Activated CD4-positive, alpha-beta T cell treated with anti-CD3 and anti-CD28 coated beads, Interleukin-2, amount 10 ng/mL, durations not matched to agents 24 days and 14 days (primary cell): ENCODE measurements at places on chromosomes 7 and 10.

- H3K27ac ChIP-seq: no peak overlapping the region
- H3K4me3 ChIP-seq: no peak overlapping the region
- DNase-seq: no peak
- no peaks in the 10 kb centered on the region for H3K27me3 ChIP-seq
- H3K36me3 ChIP-seq: no peaks in the 10 kb centered on the region
These were observed 65.5 kb downstream of the CUX1 start for GRCh38 chr7:101882595-101883564.

GRCh38 chr7:70303780-70304179, 705.5 kb downstream of the AUTS2 start:
- no peaks in the 10 kb centered on the region for H3K27me3 ChIP-seq
- no peaks in the 10 kb centered on the region for H3K36me3 ChIP-seq
- no peak overlapping the region for H3K27ac ChIP-seq
- no peak overlapping the region for H3K4me3 ChIP-seq
- no peak for DNase-seq
- H3K4me1 ChIP-seq: peaks cover 9% of the 10 kb centered on the region

DNA sequence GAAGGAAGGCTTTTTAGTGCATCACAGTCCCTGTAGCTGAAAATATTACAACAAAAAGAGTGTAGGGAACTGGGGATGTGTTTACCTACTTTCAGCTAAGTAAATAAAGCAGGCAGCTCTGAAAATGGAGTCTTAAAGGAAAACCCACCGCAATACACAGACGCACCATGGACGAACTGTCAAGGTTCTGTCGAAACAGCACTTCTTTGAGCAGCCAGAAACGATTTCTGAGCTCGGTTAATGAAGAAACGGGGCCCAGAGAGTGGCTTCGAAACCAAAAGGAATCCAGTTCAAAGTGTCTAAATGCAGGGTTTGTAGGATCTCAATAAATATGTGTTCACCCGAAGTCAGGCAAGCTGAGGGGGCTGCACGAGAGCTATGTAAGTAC, 275.4 kb upstream of the NEBL start:
- DNase-seq: no peak
- peaks cover 3% of the 10 kb centered on the region for H3K4me1 ChIP-seq

- no peaks in the 10 kb centered on the region for H3K27me3 ChIP-seq
- H3K4me1 ChIP-seq: peaks cover 9% of the 10 kb centered on the region
- H3K36me3 ChIP-seq: peaks cover 19% of the 10 kb centered on the region
- H3K27ac ChIP-seq: no peak overlapping the region
These were observed 15.6 kb downstream of the ASB13 start for GRCh38 chr10:5650664-5651387.

GRCh38 chr10:46234431-46235060, 52.3 kb upstream of the ANTXRL start:
- H3K4me1 ChIP-seq: peaks cover 2% of the 10 kb centered on the region
- no peak for DNase-seq
- H3K4me3 ChIP-seq: no peak overlapping the region
- no peak overlapping the region for H3K27ac ChIP-seq
- no peaks in the 10 kb centered on the region for H3K27me3 ChIP-seq

GRCh38 chr10:22823109-22823508, 104.7 kb upstream of the ARMC3 start:
- H3K4me1 ChIP-seq: no peaks in the 10 kb centered on the region
- H3K27me3 ChIP-seq: peaks cover 13% of the 10 kb centered on the region
- no peak overlapping the region for H3K27ac ChIP-seq
- no peak overlapping the region for H3K4me3 ChIP-seq
- H3K36me3 ChIP-seq: no peaks in the 10 kb centered on the region
- DNase-seq: no peak

- H3K27me3 ChIP-seq: no peaks in the 10 kb centered on the region
- no peaks in the 10 kb centered on the region for H3K4me1 ChIP-seq
- no peak overlapping the region for H3K4me3 ChIP-seq
- peak; percentile 45 for DNase-seq
- peaks cover 44% of the 10 kb centered on the region for H3K36me3 ChIP-seq
These were observed 18.3 kb downstream of the FHIP2A start for GRCh38 chr10:114839901-114840300.

- peaks cover 25% of the 10 kb centered on the region for H3K36me3 ChIP-seq
- peak overlapping the region; percentile 90 for H3K4me3 ChIP-seq
- peak overlapping the region; percentile 82 for H3K27ac ChIP-seq
- H3K27me3 ChIP-seq: no peaks in the 10 kb centered on the region
These were observed 2.0 kb downstream of the PIP4K2A start for GRCh38 chr10:22712211-22712955.

- no peaks in the 10 kb centered on the region for H3K27me3 ChIP-seq
- no peaks in the 10 kb centered on the region for H3K4me1 ChIP-seq
- no peak overlapping the region for H3K4me3 ChIP-seq
- DNase-seq: no peak
- H3K36me3 ChIP-seq: peaks cover 30% of the 10 kb centered on the region
These were observed 10.4 kb downstream of the SFRP5 start for GRCh38 chr10:97761331-97761865.

DNA sequence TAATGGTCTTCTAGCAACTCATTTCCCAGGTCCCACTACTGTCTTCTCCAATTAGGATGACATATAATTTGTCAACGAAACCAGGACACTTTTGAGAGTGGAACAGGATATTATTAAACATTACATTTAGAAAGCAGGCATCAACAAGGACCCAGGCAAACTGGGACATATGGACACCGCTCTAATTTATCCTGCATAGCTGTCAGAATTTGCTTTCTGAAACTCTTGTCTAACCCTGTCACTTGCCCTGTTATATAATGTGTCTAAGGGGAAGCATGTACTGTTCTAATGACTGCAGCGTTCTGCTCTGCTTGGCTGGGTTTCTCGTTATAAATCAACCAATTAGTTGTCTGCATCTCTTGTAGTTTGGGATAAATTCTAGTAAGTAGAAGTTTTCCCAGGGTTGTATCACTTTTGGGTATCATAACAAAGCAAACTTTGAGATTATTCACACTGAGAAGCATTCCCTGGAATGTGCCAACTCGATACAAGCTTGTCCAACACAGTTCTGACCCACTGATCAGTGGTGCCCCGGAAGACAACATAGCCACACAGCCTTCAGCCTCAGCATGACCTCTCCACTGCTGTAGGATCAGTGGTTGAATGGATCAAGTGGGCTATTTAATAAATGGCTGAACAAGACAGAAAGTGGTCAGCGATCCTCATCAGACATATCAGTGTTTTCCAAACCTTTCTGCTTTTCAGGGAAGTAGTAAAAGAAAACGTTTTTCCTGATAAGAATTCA, 228.1 kb downstream of the KIF20B start:
- H3K36me3 ChIP-seq: no peaks in the 10 kb centered on the region
- no peaks in the 10 kb centered on the region for H3K4me1 ChIP-seq
- DNase-seq: no peak
- no peak overlapping the region for H3K4me3 ChIP-seq
- H3K27ac ChIP-seq: no peak overlapping the region
- peaks cover 6% of the 10 kb centered on the region for H3K27me3 ChIP-seq

GRCh38 chr7:35993676-35994606, 159.1 kb upstream of the EEPD1 start:
- DNase-seq: no peak
- H3K4me3 ChIP-seq: no peak overlapping the region
- H3K36me3 ChIP-seq: no peaks in the 10 kb centered on the region

DNA sequence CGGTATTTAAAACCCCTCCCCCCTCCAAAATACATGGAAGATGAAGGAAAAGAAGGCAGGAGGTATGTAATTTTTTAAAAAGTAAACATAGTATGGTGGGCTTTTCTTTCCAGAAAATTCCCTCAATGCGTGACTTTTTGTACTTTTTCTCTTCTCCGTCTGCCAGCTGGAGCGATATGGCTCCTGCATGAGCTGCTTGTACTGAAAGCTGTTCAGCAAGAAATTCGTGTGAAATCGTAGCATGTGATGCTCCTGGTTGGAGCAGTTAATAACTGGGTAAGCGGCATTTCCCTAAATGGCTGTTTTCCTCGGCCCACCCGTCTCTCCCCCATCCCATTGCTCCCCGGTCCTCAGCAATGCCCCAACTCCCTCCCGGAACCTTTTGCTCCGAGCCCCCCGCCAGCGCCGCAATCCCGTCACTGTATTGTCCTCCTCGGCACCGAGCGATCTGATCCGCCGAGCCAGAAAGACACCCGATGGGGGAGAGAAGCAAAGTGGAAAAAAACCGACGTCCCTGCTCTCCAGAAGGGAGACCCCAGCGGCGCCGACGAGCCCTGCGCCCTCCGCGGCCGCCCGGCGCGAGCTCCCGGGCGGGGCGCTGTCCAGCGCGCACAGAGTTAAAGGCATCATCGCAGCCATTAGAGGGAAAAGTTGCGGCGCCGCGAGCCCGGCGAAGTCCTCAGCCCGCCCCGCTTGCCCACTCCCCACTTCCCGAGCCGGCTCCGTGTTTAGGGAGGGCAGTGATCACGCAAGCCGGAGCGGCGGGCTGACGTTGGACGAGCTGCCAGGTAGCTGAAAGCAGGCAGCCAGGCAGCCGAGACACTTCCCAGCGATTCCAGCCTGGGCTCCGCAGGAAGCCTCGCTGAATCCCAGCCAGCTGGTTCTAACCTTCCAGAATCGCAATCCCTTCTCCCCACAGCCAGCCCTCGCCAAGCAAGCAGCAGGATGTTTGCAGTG, at the start of gene VSTM2A:
Gene VSTM2A (plus strand): TSS at position 707 of the 957 bp plus-strand sequence. CDS start 356 bp downstream, outside the sequence.
- H3K27me3 ChIP-seq: peaks cover 37% of the 10 kb centered on the region
- H3K36me3 ChIP-seq: no peaks in the 10 kb centered on the region
- H3K4me1 ChIP-seq: no peaks in the 10 kb centered on the region
- DNase-seq: no peak
- no peak within 1 kb of the TSS for H3K27ac ChIP-seq
- H3K4me3 ChIP-seq: no peak within 1 kb of the TSS

- no peak overlapping the region for H3K27ac ChIP-seq
- H3K4me3 ChIP-seq: no peak overlapping the region
- H3K4me1 ChIP-seq: peaks cover 7% of the 10 kb centered on the region
These were observed 47.9 kb downstream of the MKI67 start for GRCh38 chr10:128078136-128078969.
